ENCODE measurements at places on chromosomes 4 and X.
A peak's percentile ranks its signal among the peaks of the same experiment; 100 is the strongest.

DNA sequence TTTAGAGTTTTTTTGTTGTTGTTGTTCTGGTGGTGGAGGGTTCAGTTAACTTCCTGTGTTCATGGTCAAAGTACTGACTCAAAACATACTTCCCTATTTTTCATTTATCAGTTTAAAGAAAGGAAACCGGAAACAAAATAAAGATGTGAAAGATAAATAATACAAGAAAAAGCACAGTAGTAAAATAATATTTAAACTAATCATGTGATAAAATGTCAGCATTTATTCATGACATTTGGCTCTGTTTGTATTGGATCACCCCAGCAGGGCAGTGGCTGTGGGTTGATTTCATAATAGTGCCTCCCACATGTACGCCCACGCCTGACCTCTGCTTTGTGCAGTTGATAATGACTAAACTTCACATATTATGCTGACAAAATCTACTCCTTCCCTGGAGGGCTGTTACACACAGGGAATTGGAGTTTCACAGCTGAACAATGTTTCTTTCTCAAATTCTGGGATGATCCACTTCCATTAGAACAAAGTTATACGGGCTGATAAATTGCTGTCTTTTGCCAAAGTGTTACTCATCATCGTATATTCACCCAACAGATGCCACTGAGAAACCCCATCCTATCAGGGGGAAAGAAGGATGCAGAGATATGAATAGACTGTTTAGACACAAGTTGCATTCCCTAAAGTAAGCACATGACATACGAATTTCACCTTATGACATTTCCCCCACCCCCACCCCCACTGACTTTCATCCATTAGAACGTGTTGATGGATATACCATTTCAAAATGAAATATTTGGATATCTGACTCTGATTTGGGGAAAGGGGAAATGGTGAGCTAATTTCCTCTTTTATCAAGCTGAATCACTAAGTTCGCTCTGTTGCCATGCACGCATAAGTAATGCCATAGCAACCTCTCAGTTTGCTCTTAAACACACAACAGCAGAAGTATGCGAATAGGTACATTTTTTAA is 48.3 kb downstream of the AMELX start:
- peak; percentile 20 for DNase-seq

- no peak for DNase-seq
Measured at GRCh38 chr4:155616117-155616516, 50.5 kb upstream of the GUCY1A1 start.

GRCh38 chrX:154464806-154465365 is 6.8 kb downstream of the PLXNA3 start:
- DNase-seq: no peak

- no peak for DNase-seq
Measured at GRCh38 chr4:182736207-182736606, 181.0 kb downstream of the DCTD start.
